ENCODE measurements at places on chromosomes 2 and 18. TPM values are rescaled to one million over a fixed set of nuclear protein-coding genes. Genes with fewer than 3 reads are reported as not detected.

Gene DOK6
- total RNA-seq = 2.9 TPM

Gene RNF103
- total RNA-seq = 21.6 TPM

Gene GLS
- 346 TPM for total RNA-seq

Gene TUBA3E
- total RNA-seq = not detected

Gene DCC
- total RNA-seq = 1.1 TPM

Gene ST6GAL2
- total RNA-seq = 2.2 TPM

Gene ANKRD30BL
- not detected for total RNA-seq

Gene BOLL
- not detected for total RNA-seq

Gene ZSWIM2
- total RNA-seq = not detected

Gene PCARE
- total RNA-seq = 0.23 TPM

Gene CD8B2
- not detected for total RNA-seq

Gene TMEM178A
- 1.4 TPM for total RNA-seq

Gene CREG2
- total RNA-seq = not detected

Gene POTEJ
- not detected for total RNA-seq

Gene CXCR1
- total RNA-seq = 21.0 TPM

Gene MATN3
- 3.7 TPM for total RNA-seq

Gene POTEF
- not detected for total RNA-seq

Gene HOXD11
- total RNA-seq = not detected

Gene TMEM163
- 48.4 TPM for total RNA-seq
